Stimulated activated CD8-positive, alpha-beta memory T cell treated with anti-CD3 and anti-CD28 coated beads, Interleukin-7, amount 100 ng/mL, for 4 hours (primary cell): ENCODE measurements at places on chromosomes 12 and 14.

GRCh38 chr14:96519970-96520369 lies 17.8 kb downstream of the PAPOLA start:
- no peak for DNase-seq

- DNase-seq, result no peak
Observed at GRCh38 chr14:94009767-94010166, 12.7 kb downstream of the CCDC197 start.

DNA sequence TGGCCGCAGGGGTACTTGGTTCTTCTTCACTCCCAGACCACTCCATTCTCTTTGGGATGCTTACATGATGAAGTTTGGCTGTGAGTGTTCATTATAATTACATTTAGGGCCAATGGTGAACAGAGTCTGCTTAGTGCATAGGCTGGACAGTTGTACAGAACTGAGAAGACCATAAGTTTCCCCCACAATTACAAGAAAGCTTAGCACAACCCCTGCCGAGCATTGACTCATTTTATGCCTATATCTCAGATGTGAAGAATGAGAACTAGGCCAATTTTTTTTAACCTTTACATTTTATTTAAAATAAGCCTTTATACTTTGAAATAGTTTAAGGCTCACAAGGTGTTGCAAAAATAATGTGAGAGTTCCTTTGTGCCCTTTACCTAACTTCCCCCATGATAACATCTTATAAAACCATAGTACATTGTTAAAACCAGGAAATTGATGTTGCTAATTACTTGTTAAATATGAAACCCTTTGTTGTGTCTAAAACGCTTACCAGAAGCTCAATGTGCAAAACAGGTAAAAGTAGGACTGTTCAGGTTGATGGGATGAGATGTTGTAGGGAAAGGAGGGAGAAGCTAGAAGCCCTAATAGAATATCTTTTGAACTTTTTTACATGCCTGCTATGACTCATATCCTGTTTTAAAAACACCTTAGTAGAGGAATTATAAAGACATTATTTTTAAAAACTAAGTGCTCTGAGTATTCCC lies 47.2 kb downstream of the ALDH1L2 start:
- DNase-seq, result no peak

- DNase-seq, result no peak
Observed at GRCh38 chr14:33871394-33871793, 79.5 kb downstream of the EGLN3 start.

DNA sequence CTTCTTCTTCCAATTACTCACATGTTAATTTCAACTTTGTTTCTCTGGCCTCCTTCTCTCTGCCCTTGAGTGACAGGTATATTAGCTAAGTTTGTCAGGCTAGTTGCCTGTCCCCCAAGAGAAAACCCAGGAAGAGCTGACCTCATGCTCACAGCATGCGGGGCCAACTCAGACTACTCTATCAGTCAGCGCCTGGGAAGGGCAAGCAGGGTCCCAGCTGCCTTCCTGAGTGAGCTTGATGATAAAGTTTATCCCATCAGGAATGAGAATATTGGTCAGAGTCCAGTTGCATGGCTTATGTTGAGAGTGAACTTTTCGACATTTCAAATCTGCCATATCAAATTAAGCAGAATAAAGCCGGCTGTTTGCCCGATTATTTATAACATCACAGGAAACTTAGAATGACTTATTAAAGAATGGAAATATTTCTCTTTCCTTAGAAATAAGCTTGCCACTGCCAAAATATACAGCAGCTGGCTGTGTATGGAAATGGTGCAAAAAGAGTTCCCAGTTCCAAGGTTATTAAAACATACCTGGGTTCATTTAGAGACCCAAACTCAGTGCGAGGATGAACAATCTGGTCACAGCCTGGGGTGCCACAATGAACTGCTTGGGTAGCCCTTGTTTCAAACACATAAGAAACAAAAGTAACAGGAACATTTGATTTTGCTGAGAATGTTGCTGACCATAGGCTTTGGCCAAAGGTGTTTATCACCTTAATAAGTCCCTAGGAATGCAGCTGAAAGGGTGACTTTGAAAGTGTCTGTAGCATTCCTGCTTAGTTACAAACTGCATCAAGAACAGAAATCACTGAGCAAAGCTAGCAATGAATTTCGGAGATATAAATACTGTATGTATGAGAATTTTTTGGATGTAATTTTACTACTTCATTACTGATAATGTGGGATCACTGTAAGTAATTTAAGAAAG lies 1553.8 kb upstream of the FLRT2 start:
- DNase-seq, result no peak
